HCT116 (cell line): ENCODE measurements at places on chromosomes 5 and 9. TPM values are rescaled to one million over a fixed set of nuclear protein-coding genes. Genes with fewer than 3 reads are reported as not detected.

DNA sequence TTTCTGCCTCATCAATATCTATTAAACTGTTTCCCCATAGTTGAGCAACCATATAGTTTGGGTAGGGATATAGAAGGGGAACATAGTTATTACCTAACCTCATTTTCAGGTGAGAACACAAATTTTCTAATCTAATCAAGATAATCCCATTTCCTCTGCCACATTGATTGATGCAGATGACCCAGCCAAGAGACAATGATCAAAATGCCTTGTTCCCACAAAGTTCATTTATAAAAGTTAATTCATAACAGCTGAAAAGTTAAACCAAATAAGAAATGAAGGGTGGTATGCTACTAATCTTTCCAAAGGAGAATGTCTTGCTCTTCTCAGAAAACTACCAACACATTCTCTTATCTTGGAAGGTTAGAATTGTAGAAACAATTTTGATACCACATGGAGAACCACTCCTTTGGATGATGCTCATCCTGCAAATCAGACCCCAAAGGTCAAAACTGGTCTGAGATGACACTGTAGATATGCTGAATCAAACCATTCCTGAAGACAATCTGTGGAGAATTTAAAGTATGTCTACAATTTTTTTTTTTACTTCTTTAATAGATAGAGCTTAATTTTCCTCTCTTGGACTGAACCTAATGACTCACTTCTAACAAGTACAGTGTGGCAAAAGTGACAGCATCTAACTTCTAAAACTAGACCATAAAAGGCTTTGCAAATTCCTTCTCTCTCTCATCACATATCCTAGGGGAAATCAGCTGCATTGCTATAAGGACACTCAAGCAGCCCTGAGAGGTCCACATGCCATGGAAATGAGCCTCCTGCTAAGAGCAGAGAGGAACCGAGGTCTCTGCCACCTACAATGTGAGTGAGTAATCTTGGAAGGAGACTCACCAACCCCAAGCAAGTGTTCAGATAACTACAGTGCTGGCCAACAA lies 586.7 kb upstream of the TUSC1 start:
- no peak for DNase-seq
- H3K4me1 ChIP-seq: no peaks in the 10 kb centered on the region
- no peaks in the 10 kb centered on the region for H3K27me3 ChIP-seq
- H3K36me3 ChIP-seq: no peaks in the 10 kb centered on the region
- H3K4me3 ChIP-seq: no peak overlapping the region

GRCh38 chr5:133065471-133065870 lies 13.7 kb downstream of the HSPA4 start:
- no peaks in the 10 kb centered on the region for H3K27me3 ChIP-seq
- no peak overlapping the region for H3K27ac ChIP-seq
- no peak for DNase-seq
- peaks cover 12% of the 10 kb centered on the region for H3K36me3 ChIP-seq

GRCh38 chr9:71748280-71748743 lies 20.0 kb downstream of the CEMIP2 start:
- DNase-seq: no peak
- no peak overlapping the region for H3K27ac ChIP-seq
- H3K4me1 ChIP-seq: peaks cover 11% of the 10 kb centered on the region; the same call in 1 of the 2 replicates
- H3K4me3 ChIP-seq: no peak overlapping the region
- no peaks in the 10 kb centered on the region for H3K36me3 ChIP-seq

GRCh38 chr5:163773226-163773625 lies 267.8 kb downstream of the MAT2B start:
- DNase-seq: no peak
- H3K27ac ChIP-seq: no peak overlapping the region
- no peaks in the 10 kb centered on the region for H3K4me1 ChIP-seq
- no peaks in the 10 kb centered on the region for H3K36me3 ChIP-seq
- H3K27me3 ChIP-seq: no peaks in the 10 kb centered on the region

DNA sequence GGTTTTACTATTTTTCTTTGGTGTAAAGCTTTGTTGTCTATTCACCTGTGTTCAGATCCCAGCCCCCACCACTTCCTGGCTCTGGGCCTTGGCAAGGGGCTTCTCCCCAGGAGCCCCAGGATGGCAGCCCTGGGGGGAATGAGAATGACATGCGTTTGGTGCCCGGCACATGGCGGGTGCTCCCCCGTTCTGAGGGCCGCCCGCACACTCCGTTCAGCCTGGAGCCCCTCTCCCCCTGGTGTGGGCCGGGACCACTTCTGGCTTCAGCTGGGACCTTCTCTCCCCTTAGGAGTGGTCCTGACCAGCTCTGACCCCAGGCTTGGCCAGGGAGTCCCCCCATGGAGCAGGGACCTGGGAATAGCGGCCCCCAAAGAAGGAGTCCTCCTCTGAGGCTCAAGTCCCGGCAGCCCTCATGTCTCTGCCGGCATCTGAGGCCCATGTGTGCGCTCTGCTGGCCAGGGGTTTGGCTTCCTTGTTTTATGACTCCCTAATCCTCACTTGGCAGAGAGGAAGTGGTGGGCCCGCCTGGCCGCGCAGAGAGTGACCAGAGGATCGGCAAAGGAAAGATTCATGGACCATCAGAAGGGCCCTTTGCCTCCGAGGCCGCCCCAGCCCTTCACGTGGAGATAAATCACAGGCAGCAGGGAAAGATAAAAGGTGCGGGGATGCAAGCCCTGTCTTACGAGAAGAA lies 57.0 kb upstream of the LMX1B start:
- no peak overlapping the region for H3K4me3 ChIP-seq
- H3K27me3 ChIP-seq: peaks cover 19% of the 10 kb centered on the region
- no peak overlapping the region for H3K27ac ChIP-seq
- DNase-seq: no peak

DNA sequence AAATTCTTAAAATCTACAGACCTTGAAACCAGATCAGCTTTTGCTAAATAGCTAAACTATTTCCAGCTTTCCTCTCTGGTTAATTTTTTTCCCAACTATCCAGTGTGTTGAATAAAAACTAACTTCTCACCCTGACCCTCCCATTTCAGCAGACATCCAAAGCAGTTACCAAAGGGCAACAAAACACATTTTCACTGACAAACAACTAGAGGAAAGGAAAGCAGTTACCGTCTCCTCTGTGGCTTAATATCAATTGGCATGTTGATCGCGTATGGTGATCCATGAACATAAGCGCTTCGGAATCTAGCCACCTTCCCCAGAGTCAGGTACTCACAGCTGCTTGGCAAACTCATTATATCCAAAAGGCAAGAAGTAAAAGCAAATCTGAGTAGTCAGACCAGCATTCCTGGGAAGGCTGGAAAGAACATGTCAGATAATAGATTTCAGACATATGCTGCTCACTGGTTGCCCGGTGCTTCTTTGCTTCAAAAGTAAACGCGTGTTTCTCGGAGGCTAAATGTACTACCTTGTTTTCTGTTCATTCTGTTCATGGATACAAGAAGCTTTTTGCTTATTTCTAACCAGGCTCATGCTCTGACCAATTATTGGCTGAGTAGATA lies 463.4 kb downstream of the PDE4D start:
- no peak overlapping the region for H3K27ac ChIP-seq
- H3K27me3 ChIP-seq: 0 out of 2 replicates have a peak, but pooled peaks cover 7% of the 10 kb centered on the region
- H3K4me1 ChIP-seq: no peaks in the 10 kb centered on the region
- no peak for DNase-seq

DNA sequence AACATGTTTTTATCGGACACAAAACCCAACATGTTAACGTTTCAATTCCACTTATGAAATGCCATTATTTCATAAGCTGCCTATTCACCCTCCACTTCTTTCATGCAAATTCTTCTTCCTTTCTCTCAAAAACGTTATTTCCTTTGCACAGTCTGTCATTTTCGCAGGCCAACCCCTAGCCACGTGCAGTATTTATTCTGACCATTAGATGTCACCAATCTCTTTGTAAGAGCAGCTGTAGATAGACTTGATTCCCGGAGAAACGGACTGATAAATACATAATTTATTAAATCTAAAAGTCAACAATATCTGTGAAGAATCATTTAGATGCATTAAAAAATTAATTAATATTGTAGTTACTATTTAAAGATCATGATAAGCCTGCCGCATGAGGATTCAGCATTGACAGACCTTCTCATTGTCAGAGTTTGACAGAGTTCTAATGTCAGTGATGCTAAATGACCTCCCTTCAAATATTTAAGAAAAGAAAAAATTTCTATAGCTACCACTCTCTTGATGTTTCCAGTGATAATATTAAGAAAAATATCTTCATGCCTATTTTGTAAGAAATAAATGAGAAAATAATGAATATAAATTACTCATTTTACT lies 933.6 kb downstream of the CDH12 start:
- H3K27me3 ChIP-seq: no peaks in the 10 kb centered on the region
- no peak for DNase-seq
- no peaks in the 10 kb centered on the region for H3K36me3 ChIP-seq
- no peaks in the 10 kb centered on the region for H3K4me1 ChIP-seq
- H3K4me3 ChIP-seq: no peak overlapping the region

CSF1R gene
- total RNA-seq: 0.17 TPM

MAMDC4 gene
- total RNA-seq: 17.3 TPM

C9orf50 gene
- total RNA-seq: not detected

C5orf34 gene
- 4.8 TPM for total RNA-seq

POLR3G gene
- 44.8 TPM for total RNA-seq
